ENCODE measurements at places on chromosomes 12 and 14.

DNA sequence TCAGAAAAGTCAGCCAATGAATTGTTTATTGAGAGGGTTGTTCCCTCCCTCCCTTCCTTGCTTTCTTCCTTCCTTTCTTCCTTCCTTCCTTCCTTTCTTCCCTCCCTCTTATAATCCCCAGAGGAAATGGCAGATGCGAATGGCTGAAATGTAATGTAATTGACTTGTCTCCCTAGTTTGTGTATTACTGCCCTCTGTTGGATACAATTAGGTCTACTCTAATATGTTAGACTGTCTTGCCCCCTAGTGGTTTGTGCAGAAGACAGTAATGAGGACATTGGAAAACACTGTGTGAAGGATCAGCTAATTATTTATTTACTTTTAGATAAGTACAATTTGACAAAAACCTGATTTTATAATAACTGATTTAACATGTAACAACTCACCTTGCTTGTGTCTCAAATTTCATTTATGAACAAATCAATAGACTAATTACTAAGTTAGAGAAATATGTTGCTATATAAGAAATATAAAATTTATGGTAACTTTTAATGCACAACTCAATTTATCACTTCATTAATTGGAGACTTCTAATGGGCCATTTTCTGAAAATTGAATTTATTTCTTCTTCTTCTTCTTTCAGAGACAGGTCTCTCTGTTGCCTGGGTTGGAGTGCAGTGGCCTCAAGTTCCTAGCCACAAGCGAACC is 229.8 kb upstream of the LRIG3 start:
- DNase-seq: no peak

DNA sequence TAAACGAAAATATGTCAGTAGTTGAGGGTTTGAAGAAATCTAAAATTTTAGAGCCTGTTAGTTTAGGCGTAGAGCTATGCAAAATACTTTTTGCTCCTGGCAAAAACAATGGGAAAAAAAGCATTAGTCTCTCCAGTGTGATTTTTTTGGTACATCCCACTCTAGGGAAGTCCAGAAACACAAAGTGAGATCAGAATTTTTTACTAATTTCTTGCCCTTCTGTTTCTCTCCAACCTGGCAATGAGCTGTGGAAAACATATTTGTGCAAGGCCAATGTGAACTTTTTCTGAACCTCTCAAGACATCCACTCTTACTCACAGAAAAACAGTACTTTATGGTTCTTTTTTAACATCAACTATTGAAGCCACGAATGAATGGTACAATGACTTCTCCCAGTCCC is 56.9 kb upstream of the DCN start:
- no peak for DNase-seq

- no peak for DNase-seq
These were observed at the start of gene SERPINA6 for GRCh38 chr14:94322648-94323570. Gene SERPINA6 (minus strand): TSS chr14:94323336. CDS start chr14:94314648, 8,688 bp downstream.

DNA sequence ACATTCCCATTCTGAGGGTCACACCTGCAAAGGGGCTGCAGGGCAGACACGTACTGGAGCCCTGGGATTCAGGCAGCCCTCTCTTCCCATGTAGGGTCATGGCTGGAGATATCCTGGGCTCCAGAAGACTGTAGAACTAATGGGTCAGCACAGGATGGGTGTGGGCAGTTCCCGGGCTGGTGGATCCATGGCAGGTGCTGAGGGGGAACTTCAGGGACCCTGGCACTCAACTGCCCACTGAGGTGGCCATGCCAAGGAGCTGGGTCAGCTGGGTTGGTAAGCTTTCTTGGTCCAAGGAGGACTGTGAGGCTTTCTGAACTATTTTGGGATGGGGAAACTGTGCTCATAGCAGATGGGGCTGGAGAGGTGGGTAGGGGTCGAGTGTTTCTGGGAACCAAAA is 183.4 kb upstream of the RTL1 start:
- DNase-seq: no peak

GRCh38 chr12:32264961-32265360 is 134.4 kb upstream of the FGD4 start:
- DNase-seq: no peak
